SK-N-DZ (cell line): ENCODE measurements at places on chromosomes 6 and 20.

DNA sequence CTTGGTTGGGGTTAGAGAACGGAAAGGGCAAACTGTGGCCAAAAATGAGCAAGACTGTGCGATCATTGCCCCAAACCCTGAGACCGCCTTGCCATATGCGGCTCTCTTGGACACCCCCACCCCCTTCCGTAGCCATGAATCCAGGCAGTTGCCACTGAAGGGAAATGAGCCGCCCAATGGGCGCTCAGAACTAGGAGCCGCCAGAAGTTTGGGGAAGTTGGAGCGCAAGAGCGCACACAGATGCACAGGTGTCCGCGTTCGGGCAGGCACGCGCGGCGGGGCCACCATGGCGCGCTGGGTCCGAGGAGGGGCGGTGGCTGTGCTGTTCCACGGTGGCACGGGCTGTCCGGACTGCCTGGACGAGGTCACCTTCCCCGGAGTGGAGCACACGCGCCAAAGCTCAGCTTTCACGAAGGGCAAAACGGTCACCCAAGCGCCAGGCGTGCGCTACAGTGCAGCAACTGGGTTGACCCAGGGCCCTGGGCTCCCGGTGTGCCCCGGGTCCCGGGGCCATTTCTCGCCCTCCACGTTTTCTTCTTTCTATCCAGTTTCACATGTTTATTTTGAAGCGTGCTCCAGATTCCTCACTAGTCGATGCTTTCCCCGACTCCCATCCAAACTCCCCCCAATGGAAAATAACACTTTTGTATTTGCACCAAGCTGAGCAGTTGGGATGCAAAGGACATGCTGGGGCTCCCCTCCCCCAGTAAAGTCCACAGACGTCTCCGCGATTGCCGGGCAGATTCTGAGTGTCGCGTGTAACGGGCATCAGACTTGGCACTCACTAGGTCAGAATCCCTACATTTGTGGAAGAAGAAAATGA, 906 bp upstream of the PDE10A start:
- DNase-seq, result no peak

- no peak for DNase-seq
Measured at GRCh38 chr20:24878657-24879056, 70.4 kb upstream of the CST7 start.

DNA sequence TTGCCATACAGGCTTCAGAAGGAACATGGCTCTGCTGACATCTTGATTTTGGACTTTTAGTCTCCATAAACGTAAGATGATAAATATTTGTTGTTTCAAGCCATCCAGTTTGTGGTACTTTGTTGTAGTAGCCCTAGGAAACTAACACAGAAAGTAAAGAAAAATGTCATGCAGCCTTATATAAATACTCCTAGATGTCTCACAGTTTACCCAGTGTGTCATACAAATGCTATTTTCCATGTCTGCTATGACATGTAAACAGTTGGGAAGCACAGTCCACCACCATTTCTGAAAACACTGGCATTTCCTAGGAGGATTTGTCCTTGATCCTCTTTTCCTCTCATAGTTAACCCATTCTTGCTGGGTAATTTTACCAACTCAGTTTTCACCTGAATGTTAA, 30.6 kb upstream of the ME1 start:
- DNase-seq, result no peak

- DNase-seq, result no peak
Measured at GRCh38 chr20:25286917-25287316, 39.0 kb downstream of the PYGB start.

DNA sequence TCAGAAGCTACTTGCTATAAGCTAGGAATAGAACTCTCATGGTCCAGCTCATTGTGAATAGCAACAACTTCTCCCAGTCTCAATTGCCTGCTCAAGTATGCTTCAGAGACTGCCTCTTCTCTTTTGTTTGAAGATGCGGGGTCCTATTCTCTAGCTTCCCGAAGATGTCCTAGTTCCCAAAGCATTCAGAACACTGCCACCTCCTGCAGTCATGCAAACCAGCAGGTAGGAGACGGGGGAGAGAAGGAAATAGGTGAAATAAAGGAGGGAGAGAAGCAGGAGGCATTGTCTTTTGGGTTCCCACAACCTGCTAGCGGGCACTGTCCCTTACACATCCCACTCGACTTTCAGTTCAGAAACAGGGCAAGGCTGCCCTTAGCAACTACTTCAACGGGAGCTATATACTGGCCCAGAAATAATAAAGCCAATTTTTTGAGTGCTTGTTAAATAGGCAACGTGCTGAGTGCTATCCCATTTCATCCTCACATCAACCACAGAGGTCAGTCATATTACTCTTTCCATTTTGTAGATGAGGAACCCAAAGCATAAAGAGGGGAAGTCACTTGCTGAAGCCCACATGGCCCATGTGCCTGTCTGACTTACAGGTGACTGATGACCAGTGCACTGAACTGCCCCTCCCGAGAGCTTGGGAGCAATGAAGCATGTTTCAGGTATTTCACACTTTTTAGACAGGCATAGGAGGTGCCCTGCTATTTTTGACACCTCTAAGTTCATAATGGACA, 61.9 kb upstream of the ATXN1 start:
- no peak for DNase-seq

DNA sequence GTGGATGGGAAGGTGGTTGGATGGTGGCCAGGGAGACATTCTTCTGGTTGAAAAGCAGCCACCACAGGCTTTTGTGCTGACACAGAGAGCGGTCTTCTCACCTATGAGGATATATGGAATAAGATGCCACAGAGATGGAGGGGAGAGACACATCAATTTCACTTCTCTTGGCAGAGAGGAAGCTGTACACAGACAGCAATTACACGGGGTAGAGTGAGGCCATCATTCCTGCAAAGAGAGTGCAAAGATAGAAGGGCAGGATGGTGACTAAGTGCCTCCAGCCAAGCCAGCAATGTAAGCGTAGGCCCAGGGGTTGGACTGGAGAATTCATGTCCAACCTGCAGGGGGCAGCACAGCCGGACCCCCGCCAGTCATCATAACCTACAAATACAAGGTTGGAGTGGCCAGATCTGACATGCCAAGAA, 56.4 kb downstream of the NRN1 start:
- no peak for DNase-seq

GRCh38 chr6:83044091-83044768, 21.4 kb downstream of the UBE3D start:
- DNase-seq, result peak; percentile 73

GRCh38 chr6:125188594-125189203, 35.1 kb downstream of the TPD52L1 start:
- no peak for DNase-seq

DNA sequence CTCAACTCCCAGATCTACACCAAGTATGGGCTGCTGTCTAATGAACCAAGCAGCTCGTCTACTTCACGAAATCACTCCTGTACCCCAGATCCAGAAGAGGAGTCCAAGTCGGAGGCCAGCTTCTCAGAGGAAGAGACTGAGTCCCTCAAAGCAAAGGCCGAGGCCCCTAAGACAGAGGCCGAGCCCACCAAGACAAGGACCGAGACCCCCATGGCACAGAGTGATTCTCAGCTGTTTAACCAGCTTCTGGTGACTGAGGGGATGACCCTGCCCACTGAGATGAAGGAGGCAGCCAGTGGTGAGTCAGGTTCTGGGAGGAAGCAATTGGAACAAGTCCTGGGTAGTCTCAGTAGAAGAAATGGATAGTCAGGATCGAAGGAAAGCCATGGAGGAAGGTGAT, 5.8 kb downstream of the CUL9 start:
- no peak for DNase-seq

DNA sequence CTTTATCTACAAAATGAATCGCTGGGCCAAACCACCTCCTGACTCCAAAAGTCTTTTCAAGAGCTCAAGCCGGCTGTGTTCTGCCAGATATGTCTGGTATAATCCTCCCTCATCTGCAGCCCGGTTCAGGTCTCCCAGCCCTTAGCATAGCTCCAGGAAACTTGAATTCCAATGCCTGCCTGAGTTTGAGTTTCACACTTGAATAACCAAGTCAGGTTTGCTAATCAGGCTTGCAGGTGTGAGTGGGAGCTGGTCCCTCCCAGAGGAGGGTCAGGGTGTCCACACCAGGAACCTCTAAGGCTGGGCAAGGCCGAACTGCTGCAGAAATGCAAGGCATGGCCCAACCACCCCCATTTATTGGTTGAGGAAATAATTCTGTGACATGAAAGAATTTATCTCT, 96.6 kb downstream of the TMEM242 start:
- DNase-seq, result no peak

DNA sequence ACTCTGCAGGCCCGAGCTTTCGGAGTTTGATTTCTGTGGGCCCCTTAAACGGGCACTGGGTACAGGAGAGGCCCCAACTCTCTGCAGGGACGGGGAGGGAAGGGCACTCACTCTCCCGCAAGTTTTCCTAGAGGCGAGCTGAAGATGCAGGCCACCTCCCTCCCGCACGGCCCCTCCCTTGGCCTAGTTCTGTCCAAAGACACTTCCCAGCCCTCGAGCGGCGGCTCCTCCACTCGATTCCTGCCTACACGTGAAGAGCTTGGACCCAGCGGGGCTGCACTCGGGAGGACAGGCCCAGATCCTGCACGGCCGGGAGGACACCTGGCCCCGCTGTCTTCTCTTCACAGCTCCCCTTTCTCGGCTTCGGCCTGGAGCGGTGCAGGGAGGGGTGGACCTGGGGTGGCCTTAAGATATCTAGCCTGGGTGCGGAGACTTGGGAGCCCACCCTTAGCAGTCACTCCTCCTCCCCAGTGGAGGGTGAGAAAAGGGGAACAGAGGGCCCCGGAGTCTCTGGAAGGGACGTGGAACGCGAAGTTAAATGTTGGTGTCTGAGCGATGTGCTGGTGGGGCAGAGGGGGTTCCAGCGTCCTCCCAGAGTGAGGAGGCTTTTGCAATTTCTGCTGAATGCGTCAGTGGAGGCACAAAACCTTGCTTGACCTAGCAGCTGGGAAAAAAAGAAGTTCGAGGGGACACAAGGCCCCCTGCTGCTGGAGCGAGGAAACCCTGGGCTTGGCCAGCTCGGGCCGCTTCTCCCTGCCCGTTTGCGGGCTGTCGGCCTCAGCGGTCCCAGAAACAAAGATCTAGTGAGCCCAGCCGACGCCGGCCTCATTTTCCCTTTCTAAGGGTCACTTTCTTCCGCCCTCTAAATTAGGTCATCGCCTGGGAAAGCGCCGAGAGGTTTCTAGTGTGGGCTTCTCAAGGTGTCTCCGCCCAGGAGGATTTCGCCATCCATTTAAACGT, 4.9 kb downstream of the OLIG3 start:
- no peak for DNase-seq

- DNase-seq, result no peak
Measured at GRCh38 chr6:121651420-121651819, 216.0 kb downstream of the GJA1 start.

- DNase-seq, result no peak
Measured at GRCh38 chr6:115276881-115277565, 783.7 kb downstream of the FRK start.

GRCh38 chr6:5457983-5458683, 196.8 kb downstream of the FARS2 start:
- no peak for DNase-seq

DNA sequence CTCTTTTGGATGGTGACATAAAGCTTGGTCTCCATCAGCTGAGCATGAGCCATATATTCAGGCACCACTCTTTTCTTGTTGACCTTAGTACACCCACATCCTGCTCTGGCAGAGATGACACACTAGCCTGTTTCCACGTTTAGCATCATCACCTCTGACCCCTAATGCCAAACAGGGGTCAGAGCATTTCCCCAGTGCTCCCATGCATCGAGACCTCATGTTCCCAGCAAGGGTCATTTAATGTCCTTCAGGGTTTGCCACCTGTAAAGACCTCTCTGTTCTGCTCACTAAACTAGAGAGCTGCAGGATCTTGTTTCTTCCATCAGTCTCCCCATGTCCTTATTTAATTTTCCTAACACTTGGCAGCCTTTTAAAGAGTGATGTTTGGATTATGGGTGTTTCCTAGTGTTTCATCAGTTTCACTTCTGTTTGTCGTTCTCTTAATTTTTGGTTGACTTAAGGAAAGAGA, 97.5 kb downstream of the AIG1 start:
- no peak for DNase-seq

- no peak for DNase-seq
Measured at GRCh38 chr6:118864341-118865099, 29.4 kb upstream of the ASF1A start.

GRCh38 chr20:49384437-49385434, 97.7 kb downstream of the KCNB1 start:
- DNase-seq, result peak; percentile 85

DNA sequence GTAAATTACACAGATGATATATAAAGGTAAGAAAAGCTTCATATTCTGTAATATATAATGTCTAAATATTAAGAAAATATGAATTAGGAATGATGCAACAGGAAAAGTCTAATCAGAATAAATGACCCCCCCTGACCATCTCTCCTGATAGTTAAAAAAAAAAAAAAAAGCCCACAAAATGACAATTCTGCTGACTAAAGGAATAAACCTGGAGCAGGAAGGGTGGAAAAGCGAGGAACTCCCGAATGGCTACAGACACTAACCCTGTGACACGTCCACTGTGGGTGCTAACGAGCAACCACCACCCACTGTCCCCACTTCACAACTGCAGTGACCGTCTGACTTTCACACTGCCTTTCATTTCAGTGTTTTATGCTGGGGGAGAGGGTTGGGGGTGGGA, 67.6 kb upstream of the FOXQ1 start:
- no peak for DNase-seq

GRCh38 chr20:48051794-48052474, 266.7 kb upstream of the SULF2 start:
- no peak for DNase-seq

DNA sequence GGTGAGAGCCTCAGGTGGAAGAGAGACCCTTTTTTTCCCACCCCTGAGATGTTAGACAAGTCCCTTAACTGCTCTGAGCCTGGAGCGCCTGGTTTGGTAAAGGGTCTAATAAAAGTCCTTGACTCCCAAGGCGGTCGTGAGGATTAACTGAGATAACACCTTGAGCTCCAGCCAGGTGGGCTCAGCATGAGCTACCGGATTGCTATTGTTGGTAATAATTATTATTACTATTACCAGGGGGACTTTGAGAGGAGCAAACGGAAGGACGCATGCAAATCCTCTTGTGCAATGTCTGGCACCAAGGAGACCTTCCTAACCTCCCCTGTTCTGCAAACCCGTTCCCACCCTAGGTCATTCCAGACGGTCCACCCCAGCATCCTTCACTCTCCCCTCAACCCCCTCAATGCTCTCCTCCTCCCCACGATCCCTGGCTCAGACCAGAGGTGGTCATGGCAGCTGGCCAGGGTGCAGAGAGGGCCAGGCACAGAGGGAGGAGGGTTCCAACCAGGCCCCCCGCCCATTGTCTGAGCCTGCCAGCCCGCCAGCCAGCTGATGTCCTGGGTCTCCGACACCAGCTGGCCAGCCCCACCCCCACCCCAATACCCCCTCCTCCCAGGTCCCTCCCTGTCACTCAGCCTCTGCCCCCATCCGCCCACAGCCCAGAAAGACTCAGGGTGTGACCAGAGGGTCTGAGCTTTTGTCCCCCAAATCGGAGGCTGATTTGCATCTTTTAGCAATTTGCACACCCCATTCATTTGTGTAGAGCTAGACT, 14.3 kb upstream of the CBFA2T2 start:
- no peak for DNase-seq

GRCh38 chr6:53862662-53863462, 68.1 kb downstream of the LRRC1 start:
- no peak for DNase-seq
